ENCODE measurements at places on chromosomes 13 and 19. TPM values are rescaled to one million over a fixed set of nuclear protein-coding genes. Genes with fewer than 3 reads are reported as not detected.

KLK4 gene
- not detected for total RNA-seq

SYNGR4 gene
- total RNA-seq: not detected

APOE gene
- total RNA-seq: 2,216 TPM

VSTM2B gene
- not detected for total RNA-seq

CLDND2 gene
- 2.0 TPM for total RNA-seq

ZNF536 gene
- total RNA-seq: 0.09 TPM

EML2 gene
- total RNA-seq: 79.3 TPM

PROSER3 gene
- total RNA-seq: 45.4 TPM

ZIM2 gene
- total RNA-seq: not detected

CCDC169 gene
- 18.2 TPM for total RNA-seq

CNMD gene
- total RNA-seq: 5.4 TPM

LGALS14 gene
- not detected for total RNA-seq

EDNRB gene
- 4.4 TPM for total RNA-seq

C19orf81 gene
- total RNA-seq: 11.3 TPM

RAB20 gene
- total RNA-seq: 14.1 TPM

PSG7 gene
- not detected for total RNA-seq

DNA sequence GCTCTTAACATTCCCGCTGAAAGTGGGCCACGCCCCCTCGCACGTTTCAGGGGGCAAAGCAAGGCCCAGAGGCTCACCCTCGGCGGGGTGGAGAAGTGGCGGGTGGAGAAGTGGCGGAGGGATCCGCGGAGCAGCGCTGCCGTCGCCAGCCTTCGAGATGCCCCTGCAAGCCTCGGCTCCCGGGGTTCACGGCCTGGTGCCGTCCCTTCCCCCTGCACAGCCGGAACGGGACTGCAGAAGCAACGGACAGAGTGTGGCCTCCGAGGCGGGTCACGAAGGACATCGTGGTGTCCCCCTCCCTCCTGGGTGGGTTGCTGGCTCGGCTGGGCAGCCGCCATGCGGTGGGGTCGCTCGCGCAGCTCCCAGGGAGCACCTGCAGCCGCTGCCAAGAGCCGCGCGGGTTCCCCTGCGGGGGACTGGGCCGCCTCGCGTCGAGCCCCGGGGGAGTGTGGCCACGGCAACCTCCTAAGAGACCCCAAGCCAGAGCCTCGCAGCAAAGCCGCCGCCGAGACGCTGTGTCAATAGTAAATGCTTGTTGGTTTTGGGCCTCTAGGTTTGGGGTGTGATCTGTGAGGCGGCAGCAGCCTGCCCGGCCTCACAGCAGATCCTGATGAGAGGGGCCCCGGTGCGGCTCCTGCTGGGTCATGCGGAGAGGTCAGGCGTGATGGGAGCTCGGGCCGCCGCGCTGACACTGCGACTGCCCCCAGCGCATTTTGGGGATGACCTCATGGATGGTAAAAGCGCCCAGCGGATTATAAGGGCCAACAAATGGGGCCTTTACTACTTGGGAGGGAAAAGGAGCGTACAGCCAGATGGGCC lies 5.5 kb downstream of the TPGS1 start:
- peak overlapping the region; percentile 63 for H3K27ac ChIP-seq
- H3K4me3 ChIP-seq: no peak overlapping the region
- peaks cover 5% of the 10 kb centered on the region for H3K36me3 ChIP-seq
- peaks cover 6% of the 10 kb centered on the region for H3K4me1 ChIP-seq
- peak; percentile 76 for DNase-seq

DNA sequence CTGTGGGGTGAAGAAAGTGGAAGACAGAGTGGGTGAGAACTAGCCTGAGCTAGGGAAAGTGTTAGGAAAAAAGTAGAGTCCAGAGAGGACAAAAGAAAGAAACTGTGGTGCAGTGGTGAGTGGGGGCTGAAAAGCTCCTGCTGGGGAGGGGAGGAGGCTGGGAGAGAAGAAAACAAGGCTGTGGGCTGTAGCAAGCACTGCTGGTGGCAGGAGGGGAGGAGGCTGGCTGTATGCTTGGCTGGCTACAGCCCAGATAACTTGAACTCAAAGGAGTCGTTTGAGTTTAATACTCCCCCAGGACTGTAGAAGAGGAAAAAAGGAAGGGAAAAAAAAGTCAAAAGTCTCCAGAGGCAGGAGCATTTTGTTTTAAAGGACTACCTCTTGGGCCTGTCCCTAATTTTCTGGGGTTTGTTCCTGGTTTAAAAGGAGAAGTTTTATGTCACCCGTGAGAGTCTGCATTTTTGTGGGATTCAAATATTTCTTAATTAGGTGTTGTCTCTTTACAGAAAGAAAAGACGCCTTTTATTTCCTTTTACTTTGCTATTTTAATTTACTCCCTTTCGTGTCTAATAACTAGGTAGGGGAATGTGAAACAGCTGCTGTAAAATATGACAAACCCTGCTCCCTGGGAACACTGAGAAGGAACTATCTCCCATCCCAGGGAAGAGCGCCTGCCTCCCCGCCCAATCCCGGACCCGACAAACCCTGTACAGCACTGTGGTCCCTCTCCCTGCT lies 21.7 kb downstream of the ZIC5 start:
- peaks cover 48% of the 10 kb centered on the region for H3K27me3 ChIP-seq
- no peaks in the 10 kb centered on the region for H3K4me1 ChIP-seq
- DNase-seq: peak; percentile 63
- peak overlapping the region; percentile 70 for H3K27ac ChIP-seq
- H3K36me3 ChIP-seq: no peaks in the 10 kb centered on the region

- H3K27ac ChIP-seq: no peak overlapping the region
- H3K4me1 ChIP-seq: no peaks in the 10 kb centered on the region
- H3K4me3 ChIP-seq: no peak overlapping the region
- no peaks in the 10 kb centered on the region for H3K36me3 ChIP-seq
- H3K27me3 ChIP-seq: no peaks in the 10 kb centered on the region
- DNase-seq: no peak
Measured at GRCh38 chr19:18660939-18661670, 22.4 kb upstream of the CRTC1 start.

DNA sequence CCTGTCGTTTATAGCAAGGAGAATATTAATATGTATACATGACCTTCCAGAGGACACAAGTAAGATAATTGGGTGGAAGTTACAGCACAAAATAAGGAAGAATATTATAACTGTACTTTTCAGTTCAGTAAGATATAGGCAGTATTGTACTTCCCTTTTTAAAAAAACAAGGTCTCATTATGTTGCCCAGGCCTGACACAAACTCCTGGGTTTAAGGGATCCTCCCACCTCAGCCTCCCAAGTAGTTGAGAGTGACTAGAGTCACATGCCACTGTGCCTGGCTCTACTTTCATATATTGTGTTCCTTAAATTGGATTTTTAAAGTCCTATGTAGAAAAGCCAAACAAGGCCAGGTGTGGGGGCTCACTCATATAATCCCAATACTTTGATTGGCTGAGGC lies 19.5 kb upstream of the MAB21L1 start:
- H3K36me3 ChIP-seq: no peaks in the 10 kb centered on the region
- DNase-seq: no peak
- H3K4me1 ChIP-seq: no peaks in the 10 kb centered on the region
- no peak overlapping the region for H3K27ac ChIP-seq
- no peaks in the 10 kb centered on the region for H3K27me3 ChIP-seq

- no peak overlapping the region for H3K27ac ChIP-seq
- DNase-seq: no peak
- H3K4me1 ChIP-seq: no peaks in the 10 kb centered on the region
Measured at GRCh38 chr13:26376430-26376829, 122.5 kb downstream of the CDK8 start.

GRCh38 chr13:34003656-34004055 lies 185.7 kb downstream of the RFC3 start:
- H3K4me3 ChIP-seq: no peak overlapping the region
- no peak for DNase-seq
- H3K36me3 ChIP-seq: no peaks in the 10 kb centered on the region
- no peak overlapping the region for H3K27ac ChIP-seq
- no peaks in the 10 kb centered on the region for H3K27me3 ChIP-seq

DNA sequence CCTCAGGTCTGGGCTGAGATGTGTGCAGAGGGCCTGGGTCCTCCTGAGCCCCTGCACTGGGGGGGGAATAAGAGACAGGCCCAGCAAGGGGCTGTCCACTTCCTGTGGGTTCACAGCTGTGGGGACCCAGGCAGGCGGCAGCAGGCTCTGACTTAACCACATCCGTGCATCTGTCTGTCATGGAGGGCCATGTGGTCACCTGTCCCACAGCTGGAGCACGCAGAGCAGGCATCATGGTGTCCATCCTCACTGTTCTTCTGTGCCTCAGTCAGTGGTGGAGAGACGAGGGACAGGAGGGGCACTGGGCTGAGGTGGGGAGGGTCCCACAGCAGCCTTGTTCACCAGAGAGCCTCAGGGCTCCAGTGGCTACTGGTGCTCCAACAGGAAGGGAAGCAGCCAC lies 16.3 kb upstream of the KIR3DL3 start:
- H3K27me3 ChIP-seq: no peaks in the 10 kb centered on the region
- no peaks in the 10 kb centered on the region for H3K4me1 ChIP-seq
- no peak overlapping the region for H3K27ac ChIP-seq
- H3K4me3 ChIP-seq: no peak overlapping the region
- DNase-seq: no peak

- H3K36me3 ChIP-seq: no peaks in the 10 kb centered on the region
- no peaks in the 10 kb centered on the region for H3K4me1 ChIP-seq
- no peak overlapping the region for H3K27ac ChIP-seq
- H3K27me3 ChIP-seq: no peaks in the 10 kb centered on the region
- no peak overlapping the region for H3K4me3 ChIP-seq
- no peak for DNase-seq
Measured at GRCh38 chr13:108407495-108407894, 138.0 kb downstream of the TNFSF13B start.

DNA sequence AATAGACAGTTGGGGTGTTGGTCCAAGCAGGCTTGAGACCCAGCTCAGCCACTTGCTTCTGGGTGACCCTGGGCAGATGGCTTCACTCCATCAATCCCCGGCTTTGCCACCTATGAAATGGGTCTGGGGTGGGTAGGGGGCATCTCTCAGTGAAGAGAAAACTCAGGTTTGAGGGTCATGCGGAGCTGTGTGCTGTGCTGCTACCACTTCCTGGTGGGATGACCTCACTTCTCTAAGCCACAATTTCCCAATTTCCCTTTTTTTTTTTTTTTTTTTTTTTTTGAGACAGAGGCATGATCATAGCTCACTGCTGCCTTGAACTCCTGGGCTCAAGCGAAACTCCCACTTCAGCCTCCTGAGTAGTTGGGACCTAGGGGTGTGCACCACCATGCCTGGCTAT lies 4.6 kb upstream of the PLAUR start:
- no peak overlapping the region for H3K4me3 ChIP-seq
- DNase-seq: no peak
- no peaks in the 10 kb centered on the region for H3K4me1 ChIP-seq
- no peak overlapping the region for H3K27ac ChIP-seq
- H3K27me3 ChIP-seq: no peaks in the 10 kb centered on the region

DNA sequence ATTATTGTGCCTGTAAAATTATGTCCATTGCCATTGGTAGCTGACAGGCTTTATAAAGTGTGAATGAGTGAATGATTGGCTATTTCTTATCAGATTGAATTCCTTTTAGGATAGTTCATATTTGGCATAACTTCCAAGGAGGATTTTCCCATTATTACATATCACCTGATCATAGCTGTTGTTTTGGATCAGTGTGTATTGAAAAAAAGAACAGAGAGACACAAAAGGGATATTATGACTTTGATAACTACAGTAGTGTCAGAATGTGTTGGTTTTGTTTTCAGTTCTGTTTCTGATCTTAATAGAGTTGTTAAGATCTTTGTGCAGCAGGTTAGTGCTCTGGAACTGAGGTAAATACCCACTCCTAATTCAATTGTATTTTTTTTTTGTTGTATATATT lies 103.8 kb downstream of the LRCH1 start:
- H3K4me3 ChIP-seq: no peak overlapping the region
- no peak overlapping the region for H3K27ac ChIP-seq
- H3K27me3 ChIP-seq: no peaks in the 10 kb centered on the region
- no peaks in the 10 kb centered on the region for H3K4me1 ChIP-seq
- DNase-seq: no peak

- H3K4me3 ChIP-seq: no peak overlapping the region
- DNase-seq: no peak
- H3K36me3 ChIP-seq: peaks cover 83% of the 10 kb centered on the region
- no peaks in the 10 kb centered on the region for H3K27me3 ChIP-seq
- H3K4me1 ChIP-seq: no peaks in the 10 kb centered on the region
Measured at GRCh38 chr19:5925830-5926427, 11.9 kb downstream of the CAPS start.

GRCh38 chr19:3914199-3914598 lies 18.7 kb upstream of the NMRK2 start:
- H3K4me3 ChIP-seq: no peak overlapping the region
- DNase-seq: no peak
- no peaks in the 10 kb centered on the region for H3K36me3 ChIP-seq
- H3K4me1 ChIP-seq: no peaks in the 10 kb centered on the region
- no peaks in the 10 kb centered on the region for H3K27me3 ChIP-seq
- H3K27ac ChIP-seq: no peak overlapping the region

GRCh38 chr19:55654323-55654867 lies 440 bp upstream of the U2AF2 start:
- peak overlapping the region; percentile 97 for H3K4me3 ChIP-seq
- H3K27ac ChIP-seq: peak overlapping the region; percentile 97

- no peaks in the 10 kb centered on the region for H3K36me3 ChIP-seq
- no peak overlapping the region for H3K27ac ChIP-seq
- H3K4me1 ChIP-seq: no peaks in the 10 kb centered on the region
- no peaks in the 10 kb centered on the region for H3K27me3 ChIP-seq
- H3K4me3 ChIP-seq: no peak overlapping the region
Measured at GRCh38 chr13:74886502-74886901, 595.5 kb downstream of the TBC1D4 start.

GRCh38 chr13:72852207-72852606 lies 70.3 kb downstream of the PIBF1 start:
- no peak overlapping the region for H3K4me3 ChIP-seq
- no peaks in the 10 kb centered on the region for H3K27me3 ChIP-seq
- no peak overlapping the region for H3K27ac ChIP-seq
- H3K4me1 ChIP-seq: no peaks in the 10 kb centered on the region
- DNase-seq: no peak

DNA sequence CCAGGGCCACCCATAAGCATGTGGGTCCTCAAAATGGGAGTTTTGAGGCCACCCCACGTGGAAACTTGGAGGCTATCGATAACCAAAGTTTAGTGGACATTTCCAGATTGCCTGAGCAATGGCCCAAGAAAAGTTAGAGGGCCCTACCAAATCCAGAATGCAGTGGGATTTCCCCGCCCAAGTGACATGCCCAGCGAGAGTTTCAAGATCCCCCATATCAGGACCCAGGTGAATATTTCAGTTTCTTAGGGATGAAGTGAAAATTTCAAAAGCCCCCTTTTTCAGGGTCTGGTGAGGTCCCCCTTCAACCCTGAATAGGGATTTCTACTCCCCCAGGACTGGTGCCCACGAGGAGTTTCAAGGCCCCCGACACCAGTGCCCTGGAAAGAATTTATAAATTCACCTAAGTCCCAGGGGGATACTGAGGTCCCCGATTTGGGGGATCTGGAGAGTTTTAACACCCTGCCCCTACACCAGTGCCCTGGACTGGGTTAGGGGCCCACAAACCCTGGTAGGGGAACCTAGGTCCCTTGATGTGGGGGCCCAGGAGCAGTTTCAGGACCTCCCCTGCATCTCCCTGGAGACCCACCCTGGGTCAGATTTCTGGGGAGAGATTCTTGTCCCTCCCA lies 695 bp downstream of the BST2 start:
- peaks cover 20% of the 10 kb centered on the region for H3K36me3 ChIP-seq
- peak overlapping the region; percentile 98 for H3K4me3 ChIP-seq
- no peak for DNase-seq
- peak overlapping the region; percentile 32 for H3K27ac ChIP-seq
- peaks cover 19% of the 10 kb centered on the region for H3K4me1 ChIP-seq
- H3K27me3 ChIP-seq: no peaks in the 10 kb centered on the region
